ENCODE measurements at places on chromosomes 13 and 19.

- no peak for DNase-seq
Measured at GRCh38 chr19:10460714-10461046, 40.3 kb downstream of the PDE4A start.

DNA sequence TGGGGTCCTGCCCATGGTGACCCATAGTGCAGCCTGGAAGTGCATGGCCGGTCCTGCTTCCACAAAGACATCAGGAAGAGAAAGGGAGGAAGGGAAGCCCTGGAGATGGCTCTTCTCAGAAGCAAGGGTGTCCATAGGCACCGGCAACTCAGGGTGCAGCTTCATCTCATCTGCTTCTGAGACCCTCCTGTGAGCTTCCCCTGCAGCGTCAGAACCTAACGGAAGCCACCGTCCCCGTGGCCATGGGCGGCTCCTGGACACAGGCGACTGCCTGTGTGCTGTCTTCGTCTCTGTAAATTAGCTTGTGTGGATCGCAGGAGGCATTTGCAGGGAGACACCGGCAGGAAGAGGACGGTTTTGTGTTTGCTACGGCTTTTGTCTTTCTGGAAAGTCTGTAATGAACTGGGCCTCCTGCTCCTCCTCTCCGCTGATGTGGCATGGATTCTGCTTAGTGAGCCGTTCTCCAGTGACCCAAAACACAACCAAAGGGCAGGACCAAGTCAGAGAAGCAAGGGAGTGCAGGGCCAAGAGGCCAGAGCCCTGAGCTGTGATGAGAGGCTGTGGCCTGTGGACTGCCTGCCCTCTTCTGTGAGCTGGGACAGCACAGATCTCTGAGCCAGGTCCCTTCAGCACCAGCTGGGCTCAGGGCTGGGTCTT lies 2.5 kb downstream of the ATP4B start:
- peak; percentile 4 for DNase-seq

- DNase-seq = no peak
Measured at GRCh38 chr19:58304255-58304654, 922 bp upstream of the ERVK3-1 start.

GRCh38 chr13:113852536-113853517 lies 11.0 kb downstream of the GAS6 start:
- no peak for DNase-seq

DNA sequence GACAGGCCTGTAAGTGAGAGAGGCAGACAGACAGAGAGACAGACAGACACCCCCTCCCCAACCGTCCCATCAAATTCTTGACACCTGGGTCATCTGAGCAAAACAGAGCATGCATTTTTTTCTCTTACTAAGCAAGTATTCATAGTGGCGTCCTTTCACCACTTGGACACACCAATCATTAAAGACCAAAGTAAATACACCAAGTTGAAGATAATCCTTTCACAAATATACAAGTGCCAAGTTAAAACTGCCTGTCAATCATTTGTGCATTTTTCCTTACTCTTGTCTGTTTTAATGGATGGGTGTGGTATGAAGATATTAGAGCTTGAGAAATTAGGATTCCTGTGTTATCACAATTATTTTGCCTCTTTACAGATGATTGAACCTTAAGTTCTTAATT lies 337.3 kb downstream of the ATP8A2 start:
- DNase-seq = no peak

Data from lung (tissue), 17 donors.